ENCODE measurements at places on chromosomes 12 and 14.

- DNase-seq: no peak
Measured at GRCh38 chr12:12721176-12721751, 4.1 kb downstream of the CDKN1B start.

GRCh38 chr12:19200261-19200660 lies 70.7 kb downstream of the PLEKHA5 start:
- DNase-seq: no peak

- no peak for DNase-seq
Measured at GRCh38 chr12:14802247-14802646, 1.0 kb downstream of the WBP11 start.

GRCh38 chr14:103141117-103141796 lies 18.0 kb downstream of the TNFAIP2 start:
- no peak for DNase-seq

DNA sequence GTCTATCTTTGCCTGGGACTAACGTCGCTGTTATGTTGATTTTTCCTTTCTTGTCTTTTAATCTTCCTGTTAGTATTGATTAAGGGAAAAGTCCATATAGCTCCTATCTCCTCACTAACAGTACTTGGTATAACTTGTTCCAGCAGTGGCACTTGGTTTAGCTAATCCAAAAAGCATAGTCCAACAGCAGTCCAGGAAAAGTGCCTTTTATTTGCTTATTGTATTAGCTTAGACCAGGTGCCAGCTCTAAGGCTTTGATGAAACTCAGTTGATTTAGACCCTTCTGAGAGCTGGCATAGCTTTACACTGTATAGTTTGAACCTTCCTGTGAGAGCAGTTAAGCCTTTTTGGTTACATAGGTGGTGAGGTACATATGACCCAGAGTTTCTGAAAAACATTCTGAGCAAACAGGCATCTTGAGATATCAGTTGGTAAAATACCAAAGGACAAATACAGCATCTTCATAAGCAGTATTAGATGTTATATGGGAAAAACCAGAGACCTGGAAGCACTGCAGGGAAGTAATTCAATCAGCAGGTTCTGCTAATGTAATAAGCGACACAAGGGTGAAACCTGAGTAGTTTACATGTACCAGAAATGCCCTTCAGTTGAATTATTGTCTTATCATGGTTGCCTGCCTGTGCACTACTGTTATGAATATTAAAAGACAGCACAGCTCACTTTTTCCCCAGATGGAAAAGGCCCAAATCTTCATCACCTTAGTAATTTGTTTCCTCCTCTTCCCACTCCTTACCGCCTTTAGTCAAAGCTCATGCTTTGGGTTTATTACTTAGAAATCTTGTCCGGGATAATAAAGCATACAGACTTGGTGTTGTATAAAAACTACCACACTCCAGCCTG lies 13.0 kb downstream of the PELI2 start:
- DNase-seq: no peak

GRCh38 chr12:110373025-110373424 lies 30.5 kb downstream of the ANAPC7 start:
- no peak for DNase-seq

DNA sequence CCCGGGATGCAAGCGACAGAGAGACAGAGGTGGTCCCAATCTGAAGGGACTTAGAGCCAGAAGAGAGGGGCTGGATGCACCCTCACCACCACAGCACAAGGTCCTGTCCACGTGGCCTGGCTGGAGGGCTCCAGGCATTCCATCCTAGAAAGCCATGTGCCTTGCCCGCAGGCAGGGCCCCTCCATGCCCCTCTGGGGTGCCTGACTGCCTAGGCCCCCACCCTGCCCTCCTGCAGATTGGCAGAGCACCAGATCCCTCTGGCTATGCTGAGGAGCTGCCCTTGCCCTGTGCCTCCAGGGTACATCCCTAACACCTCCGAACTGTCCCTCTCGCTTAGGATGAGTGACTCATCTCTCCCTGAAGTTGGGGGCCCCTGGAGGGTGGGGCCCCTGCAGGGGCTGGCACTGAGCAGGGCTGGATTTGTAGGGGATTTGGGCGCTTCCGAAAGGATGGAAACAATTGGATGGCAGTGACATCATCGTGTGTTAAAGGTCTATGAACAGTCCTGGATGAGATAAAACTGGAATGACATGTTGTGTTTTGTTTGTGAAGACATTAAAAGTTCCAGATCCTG lies 50.9 kb downstream of the CHGA start:
- DNase-seq: no peak

DNA sequence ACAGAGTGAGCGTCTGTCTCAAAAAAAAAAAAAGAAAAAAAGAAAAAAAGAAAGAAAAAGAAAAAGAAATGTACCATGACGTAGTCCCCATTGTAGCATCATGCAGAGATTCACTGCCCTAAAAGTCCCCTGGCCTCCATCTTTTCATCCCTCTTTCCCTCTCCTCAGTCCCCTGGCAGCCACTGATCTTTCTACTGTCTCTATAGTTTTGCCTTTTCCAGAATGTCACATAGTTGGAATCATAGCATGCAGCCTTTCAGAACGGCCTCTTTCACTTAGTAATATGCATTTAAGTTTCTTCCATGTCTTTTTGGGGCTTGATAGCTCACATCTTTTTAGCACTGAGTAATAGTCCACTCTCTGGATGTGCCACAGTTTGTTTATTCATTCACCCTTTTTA lies 60.5 kb upstream of the NCOR2 start:
- no peak for DNase-seq

DNA sequence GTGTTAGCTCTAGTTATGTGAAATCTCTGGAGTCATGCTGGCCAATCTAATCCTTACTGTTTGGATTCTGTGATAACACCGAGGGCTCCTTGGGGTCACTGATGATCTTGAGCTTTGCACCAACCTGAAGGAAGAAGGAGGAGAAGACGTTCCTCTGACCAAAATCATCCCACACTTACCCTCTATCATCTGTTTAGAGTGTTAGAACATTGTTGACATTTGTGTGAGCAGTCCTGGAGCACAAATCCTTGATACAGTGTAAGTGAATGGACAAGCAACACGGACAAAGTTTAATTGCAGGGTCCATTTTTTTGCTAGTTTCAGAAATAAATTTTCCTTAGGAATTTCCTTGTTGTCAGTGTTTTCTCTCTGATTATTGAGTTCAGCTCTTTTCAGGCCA lies 181.7 kb downstream of the AKAP6 start:
- no peak for DNase-seq

DNA sequence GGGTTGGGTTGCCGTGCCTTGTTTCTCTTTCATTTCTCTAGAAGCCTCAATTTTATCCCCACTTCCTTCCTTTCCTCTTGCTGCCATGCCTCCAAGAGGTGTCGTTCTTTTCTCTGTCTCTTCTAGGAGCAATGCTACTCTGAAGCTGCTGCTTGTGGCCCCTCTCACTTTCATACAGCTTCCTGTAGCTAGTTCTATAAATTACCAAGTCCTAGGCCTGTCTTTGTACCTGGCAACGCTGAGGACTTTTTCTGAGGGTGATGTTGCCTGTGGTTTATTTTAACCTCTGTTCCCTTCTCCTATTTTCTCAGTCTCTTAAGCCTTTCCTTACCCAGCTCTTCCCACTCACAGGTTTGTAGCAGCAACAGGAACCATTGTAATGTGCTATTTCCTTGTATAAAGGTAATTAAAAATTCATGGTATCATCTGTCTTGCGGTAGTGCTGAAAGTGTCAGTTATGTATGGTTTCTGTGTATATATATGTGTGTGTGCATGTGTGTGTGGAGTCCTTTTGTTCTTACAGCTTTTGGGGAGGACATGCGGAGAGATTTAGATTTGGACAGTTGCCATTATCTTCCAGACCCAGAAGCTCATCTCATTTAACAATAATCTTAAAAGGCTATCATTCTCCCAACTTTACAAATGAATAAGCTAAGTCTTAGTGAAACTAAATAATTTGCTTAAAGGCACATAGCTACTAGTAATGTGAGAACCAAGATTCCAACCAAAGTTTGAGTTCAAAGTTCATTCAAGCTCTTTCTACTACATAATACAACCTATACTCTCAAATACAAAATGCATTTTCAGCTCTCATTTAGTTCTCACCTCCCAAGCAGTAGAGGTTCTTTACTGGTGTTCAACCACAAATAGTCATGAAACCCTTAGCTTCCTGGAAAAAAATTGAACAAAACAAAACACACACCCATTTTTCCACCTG lies 43.8 kb downstream of the DDHD1 start:
- DNase-seq: no peak

DNA sequence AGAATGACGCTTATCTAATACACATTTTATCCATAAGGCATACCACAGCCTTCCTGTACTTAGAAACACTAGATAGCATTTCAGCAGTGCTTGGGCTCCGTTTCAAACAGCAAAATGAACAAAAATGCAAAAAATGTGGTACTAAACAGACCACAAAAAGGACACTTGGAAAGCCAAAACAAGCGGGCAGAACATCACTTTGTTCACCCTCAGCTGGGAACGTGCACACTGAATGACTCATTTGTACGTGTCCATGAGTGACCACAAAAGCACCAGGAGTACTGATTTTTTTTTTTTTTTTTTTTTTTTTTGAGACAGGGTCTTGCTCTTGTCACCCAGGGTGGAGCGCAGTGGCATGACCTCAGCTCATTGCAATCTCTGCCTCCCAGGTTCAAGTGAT lies 8.9 kb upstream of the FOXN3 start:
- peak; percentile 100 for DNase-seq

DNA sequence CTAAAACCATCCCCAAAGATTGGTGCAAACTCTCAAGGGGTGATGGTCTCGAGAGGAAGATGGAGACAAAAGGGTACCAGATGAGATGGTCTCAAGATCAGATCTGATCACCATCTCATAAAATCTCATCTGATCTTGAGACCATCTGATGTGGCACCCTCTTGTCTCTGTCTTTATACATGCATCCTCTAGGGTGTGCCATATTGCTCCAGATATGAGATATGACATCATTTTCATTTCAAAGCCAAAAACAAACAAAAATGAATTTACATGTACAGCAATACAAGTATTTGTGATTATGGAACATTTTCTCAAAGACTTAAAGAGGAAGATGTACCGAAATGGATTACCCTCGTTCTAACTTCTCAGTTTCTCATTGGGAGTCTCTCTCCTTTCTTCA lies 787.2 kb downstream of the GALC start:
- no peak for DNase-seq

DNA sequence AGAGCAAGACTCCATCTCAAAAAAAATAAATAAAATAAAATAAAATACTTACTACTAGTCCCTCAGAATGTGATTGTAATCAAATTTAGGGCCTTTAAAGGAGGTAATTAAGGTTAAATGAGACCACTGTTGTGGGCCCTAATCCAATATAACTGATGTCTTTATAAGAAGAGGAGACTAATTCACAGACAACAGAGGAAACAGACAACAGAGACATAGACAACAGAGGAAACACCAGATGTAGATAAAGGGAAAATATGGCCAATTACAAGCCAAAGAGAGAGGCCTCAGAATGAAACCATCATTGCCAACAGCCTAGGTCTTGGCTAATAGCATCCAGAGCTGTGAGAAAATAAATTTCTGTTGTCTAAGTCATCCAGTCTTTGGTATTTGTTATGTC lies 669.0 kb upstream of the FOXG1 start:
- peak; percentile 5 for DNase-seq

DNA sequence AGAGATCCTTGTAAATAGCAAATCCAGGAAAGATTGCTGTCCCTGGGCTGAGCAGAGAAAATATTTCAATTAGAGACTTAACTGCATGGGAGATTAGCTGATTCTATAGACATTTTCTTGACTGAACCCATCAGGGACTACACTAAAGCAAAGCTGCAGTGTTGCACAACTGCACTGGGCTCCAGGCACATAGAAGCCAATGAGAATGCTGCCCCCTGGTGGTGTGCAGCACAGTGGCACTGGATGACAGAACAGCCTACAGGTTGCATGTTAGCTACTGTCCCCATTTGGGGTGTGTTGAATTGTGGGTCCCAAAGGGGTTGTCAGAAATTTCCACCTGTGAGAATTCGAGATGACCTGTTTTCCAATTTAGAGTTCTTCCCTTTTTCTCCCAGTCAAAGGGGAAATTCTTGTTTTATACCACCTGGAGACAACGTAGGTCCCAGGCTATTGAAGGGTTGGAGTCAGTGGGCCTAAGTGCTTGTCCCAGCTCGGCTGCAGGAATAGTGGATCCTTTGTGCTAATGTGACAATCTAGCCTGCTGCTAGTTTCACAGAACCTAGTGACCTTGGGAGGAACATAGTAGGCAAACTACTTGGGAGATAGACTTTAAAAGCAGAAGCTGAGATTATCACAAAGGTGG lies 114.7 kb downstream of the SLC8A3 start:
- peak; percentile 46 for DNase-seq

- DNase-seq: no peak
Measured at GRCh38 chr14:37037636-37038387, 134.6 kb downstream of the SLC25A21 start.

DNA sequence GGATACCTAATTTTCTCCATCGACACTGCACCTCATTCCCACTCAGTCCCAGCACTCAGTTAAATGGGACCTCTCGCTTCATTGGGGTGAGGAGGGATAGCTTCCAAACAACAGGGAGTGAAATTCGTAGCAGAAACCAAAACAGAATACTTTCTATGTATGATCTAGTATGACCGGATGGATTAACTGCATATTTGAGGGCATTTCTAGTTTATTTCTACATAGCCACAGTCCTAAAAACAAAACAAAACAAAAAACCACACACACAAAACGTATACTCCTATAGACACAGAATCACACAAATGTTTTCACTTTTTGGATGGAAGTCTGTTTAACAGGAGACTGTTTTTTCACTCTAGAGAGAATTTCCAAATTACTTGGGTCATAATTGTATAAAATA lies 307.5 kb upstream of the FKBP4 start:
- DNase-seq: no peak

GRCh38 chr14:48936849-48937248 lies 649.3 kb downstream of the RPS29 start:
- DNase-seq: no peak

DNA sequence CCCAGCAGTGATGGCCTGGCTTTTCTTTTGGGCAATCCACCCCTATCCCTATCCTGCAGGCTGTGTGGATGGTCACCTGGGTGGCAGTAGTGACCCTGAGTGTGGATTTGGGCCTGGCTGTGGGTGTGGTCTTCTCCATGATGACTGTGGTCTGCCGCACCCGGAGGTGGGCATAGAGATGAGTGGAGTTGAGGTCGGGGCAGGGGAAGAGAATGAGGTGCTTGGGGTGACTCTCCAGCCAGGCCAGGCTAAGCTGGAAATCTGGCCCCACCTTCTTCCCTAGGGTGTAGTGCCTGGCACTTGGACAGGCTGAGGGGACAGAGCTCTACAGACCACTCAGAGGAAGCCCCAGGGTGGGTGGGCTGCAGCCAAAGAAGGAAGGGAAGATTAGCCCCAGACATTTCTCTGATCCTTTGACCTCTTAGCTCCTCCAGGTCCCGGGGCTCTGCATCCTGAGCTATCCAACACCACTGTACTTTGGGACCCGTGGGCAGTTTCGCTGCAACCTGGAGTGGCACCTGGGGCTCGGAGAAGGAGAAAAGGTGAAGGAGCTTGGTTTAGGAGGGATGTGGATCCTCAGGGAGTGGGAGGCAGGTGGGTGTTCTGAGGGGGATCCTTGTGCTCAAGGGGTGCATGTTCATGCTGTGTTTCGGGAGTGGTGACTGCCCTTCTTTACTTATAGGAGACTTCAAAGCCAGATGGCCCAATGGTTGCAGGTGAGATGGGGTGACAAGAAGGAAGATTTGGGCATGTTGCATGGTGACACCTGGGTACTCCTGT lies 8.4 kb downstream of the B4GALNT1 start:
- no peak for DNase-seq

All from fibroblast of skin of back (primary cell).